Activated naive CD8-positive, alpha-beta T cell treated with anti-CD3 and anti-CD28 coated beads for 36 hours (primary cell): ENCODE measurements at places on chromosomes 2 and 18. TPM values are rescaled to one million over a fixed set of nuclear protein-coding genes. Genes with fewer than 3 reads are reported as not detected.

Gene ELOA2
- not detected for total RNA-seq

- H3K27ac ChIP-seq: no peak overlapping the region
- DNase-seq: no peak
- H3K4me1 ChIP-seq: peaks cover 13% of the 10 kb centered on the region
- H3K27me3 ChIP-seq: no peaks in the 10 kb centered on the region
These were observed 88.4 kb upstream of the AFF3 start for GRCh38 chr2:100230754-100231153.

Gene CHRNA1
- not detected for total RNA-seq

DNA sequence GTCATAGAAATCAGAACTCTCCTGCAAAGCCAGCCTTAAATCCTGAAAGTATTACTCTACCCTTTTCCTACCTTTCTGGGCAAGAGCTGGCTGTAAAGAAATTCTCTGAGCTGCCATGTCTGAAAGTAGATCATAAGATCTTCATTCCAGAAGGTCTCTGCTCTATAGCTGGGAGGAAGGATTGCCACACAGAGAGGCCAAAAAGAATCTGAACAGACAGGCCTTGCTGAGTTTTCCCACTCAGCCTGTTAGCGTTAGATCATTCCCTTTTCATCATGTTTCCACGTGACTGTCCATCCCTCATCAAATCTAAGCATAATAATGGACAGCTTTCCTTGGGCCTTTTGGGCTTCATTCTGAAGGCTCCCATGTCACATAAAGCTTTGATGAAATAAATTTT, 43.2 kb upstream of the FHL2 start:
- no peaks in the 10 kb centered on the region for H3K4me1 ChIP-seq
- H3K27ac ChIP-seq: no peak overlapping the region
- DNase-seq: no peak
- no peaks in the 10 kb centered on the region for H3K36me3 ChIP-seq

- no peak overlapping the region for H3K27ac ChIP-seq
- peaks cover 6% of the 10 kb centered on the region for H3K36me3 ChIP-seq
- no peaks in the 10 kb centered on the region for H3K27me3 ChIP-seq
- no peak overlapping the region for H3K4me3 ChIP-seq
- peaks cover 2% of the 10 kb centered on the region for H3K4me1 ChIP-seq
- no peak for DNase-seq
These were observed 625.5 kb downstream of the ARHGAP15 start for GRCh38 chr2:143754742-143755141.

Gene ANKRD30B
- total RNA-seq: not detected

Gene SCN9A
- total RNA-seq: not detected

DNA sequence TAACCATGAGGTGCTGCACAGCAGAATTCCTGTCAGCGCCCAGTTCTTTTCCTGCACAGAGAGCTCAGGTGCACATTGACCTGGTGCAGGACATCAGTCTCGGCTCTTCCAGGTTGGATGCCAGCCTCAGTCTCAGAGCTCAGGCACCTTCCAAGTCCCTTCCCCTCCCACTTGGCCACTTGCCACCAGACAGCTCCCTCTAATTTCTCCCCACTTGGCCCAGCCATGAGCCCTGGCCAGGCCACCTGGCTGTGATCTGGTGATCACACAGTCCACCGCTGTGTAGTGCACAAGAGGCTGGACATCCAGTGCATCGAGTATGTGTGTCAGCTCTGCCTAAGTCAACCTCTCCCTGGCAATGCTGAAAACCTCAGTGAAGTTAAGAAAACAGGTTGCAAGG, 336.6 kb upstream of the MYT1L start:
- H3K4me1 ChIP-seq: no peaks in the 10 kb centered on the region
- H3K27ac ChIP-seq: no peak overlapping the region
- H3K27me3 ChIP-seq: no peaks in the 10 kb centered on the region
- no peak for DNase-seq
- no peak overlapping the region for H3K4me3 ChIP-seq

Gene DNER
- total RNA-seq: not detected

Gene SERPINB12
- not detected for total RNA-seq

Gene RAB17
- 0.40 TPM for total RNA-seq

DNA sequence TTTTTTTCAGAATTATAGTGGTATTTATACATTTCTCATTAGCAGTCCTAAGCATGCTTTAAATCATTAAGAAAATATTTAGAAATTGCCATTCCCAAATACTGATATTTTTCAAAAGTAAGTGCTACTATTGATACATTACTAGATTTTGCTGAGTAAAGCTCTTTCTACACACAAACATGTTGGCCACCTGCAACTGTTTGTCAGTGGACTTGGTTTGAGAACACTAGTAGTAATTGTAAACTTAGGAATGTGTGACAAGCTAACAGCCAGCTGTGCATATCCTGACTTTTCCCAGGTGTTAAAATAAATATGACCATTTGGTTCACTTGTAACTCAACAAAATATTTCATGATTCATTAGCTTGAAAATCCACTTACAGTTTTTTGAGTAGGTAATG, 103.1 kb downstream of the MSTN start:
- H3K27me3 ChIP-seq: no peaks in the 10 kb centered on the region
- H3K4me1 ChIP-seq: no peaks in the 10 kb centered on the region
- H3K27ac ChIP-seq: no peak overlapping the region
- no peaks in the 10 kb centered on the region for H3K36me3 ChIP-seq
- no peak overlapping the region for H3K4me3 ChIP-seq
- no peak for DNase-seq

GRCh38 chr2:33238111-33238510, 238.3 kb upstream of the RASGRP3 start:
- H3K36me3 ChIP-seq: no peaks in the 10 kb centered on the region
- peaks cover 6% of the 10 kb centered on the region for H3K27me3 ChIP-seq
- H3K4me1 ChIP-seq: no peaks in the 10 kb centered on the region
- H3K27ac ChIP-seq: no peak overlapping the region

DNA sequence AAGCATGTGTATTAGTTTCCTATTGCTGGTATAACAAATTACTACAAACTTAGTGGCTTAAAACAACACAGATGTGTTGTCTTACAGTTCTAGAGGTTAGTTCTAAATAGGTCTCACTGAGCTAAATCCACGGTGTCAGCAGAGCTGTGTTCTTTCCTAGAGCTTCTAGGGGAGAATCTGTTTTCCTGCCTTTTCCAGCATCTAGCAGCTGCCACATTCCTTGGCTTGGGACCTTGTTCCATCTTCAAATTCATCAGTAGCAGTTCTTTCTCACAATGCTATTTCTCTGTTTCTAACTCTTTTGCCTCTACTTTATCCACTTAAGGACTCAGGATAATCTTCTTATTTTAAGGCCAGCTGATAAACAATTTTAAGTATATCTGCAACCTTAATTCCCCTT, 32.2 kb upstream of the CREB1 start:
- no peak overlapping the region for H3K27ac ChIP-seq
- H3K4me1 ChIP-seq: peaks cover 26% of the 10 kb centered on the region
- peaks cover 4% of the 10 kb centered on the region for H3K36me3 ChIP-seq
- H3K4me3 ChIP-seq: no peak overlapping the region

Gene TRIM43
- total RNA-seq: not detected

DNA sequence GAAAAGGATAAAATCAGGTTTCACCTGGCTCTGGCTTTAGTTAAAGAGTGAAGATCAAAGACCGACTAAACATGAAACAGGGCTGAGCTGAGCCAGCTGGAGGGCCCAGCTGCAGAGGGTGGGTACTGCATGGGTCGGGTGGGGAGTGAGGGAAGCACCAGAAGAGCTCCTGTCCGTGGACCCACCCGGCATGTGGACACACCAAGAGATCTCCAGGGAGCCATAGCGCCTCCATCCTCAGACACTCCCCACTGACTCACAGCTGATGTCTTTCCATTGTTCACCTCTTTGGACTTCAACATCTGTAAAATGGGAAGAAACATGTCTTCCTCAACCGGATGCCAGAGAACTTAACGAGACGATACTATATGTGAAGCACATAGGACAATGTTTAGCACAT, 178.3 kb upstream of the KLHL29 start:
- H3K4me3 ChIP-seq: no peak overlapping the region
- H3K36me3 ChIP-seq: no peaks in the 10 kb centered on the region
- H3K27me3 ChIP-seq: peaks cover 8% of the 10 kb centered on the region
- DNase-seq: no peak

Gene ACMSD
- not detected for total RNA-seq

GRCh38 chr2:10781746-10782145, 30.8 kb downstream of the PDIA6 start:
- no peaks in the 10 kb centered on the region for H3K4me1 ChIP-seq
- no peaks in the 10 kb centered on the region for H3K27me3 ChIP-seq
- H3K36me3 ChIP-seq: peaks cover 36% of the 10 kb centered on the region
- no peak for DNase-seq

Gene CPS1
- 2.8 TPM for total RNA-seq

Gene VWA3B
- total RNA-seq: not detected

Gene ZNF407
- 10.3 TPM for total RNA-seq
